Stimulated activated CD4-positive, alpha-beta T cell treated with anti-CD3 and anti-CD28 coated beads, TNF-alpha, amount 100 ng/mL, for 1 hour (primary cell): ENCODE measurements at places on chromosomes 11 and 22.

GRCh38 chr11:8328231-8328794 lies 64.6 kb upstream of the LMO1 start:
- DNase-seq, result no peak

DNA sequence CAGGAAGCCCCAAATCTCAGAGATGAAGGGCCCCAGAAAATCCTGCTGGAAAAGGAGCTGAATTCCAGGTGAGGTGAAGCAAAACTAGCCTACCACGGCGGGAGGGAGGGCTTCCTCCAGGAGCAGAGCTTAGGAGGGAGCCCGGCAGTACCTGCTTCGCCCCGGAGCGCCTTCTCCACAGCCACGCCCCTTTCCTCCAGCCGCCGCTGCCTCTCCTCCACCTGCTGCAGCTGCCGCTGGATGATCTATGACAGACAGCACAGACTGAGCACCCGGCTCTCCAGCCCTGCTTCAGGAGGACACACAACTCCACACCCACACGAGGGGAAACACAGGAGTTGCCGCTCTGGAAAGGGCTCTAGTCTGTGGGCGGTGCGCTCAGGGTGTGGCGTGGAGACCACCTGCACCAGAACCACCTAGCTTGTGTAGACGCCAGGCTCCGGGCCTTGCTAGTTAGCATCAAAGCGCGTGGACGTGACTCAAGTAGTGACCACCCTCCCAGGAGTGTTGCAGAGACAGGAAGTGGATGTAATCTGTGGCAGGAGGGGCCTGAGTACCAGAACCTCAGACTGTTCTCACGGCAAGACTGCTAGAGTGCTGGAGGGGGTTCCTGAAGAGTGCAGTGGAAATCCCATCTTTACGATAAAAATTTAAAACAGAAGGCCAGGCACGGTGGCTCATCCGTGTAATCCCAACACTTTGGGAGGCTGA lies 34.6 kb upstream of the BID start:
- DNase-seq, result no peak

DNA sequence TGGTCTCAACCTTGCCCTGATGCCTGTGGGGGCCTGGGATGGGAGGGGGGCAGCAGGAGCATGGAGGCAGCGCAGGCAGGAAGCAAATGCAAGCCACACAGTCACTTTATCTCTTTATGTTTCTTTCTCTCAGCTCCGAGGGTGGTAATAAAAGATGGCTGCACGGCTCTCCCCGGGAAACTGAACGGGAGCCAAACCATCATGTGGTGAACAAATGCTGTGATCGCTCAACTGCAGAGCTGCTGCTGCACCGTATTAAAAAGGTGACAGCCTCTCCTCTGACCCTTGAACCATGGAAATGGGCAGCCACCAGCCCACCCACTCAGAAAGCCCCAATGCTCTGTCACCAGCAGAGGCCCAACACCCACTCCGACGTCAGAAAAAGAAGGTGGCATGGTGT lies 110.0 kb downstream of the TIMP3 start:
- no peak for DNase-seq

DNA sequence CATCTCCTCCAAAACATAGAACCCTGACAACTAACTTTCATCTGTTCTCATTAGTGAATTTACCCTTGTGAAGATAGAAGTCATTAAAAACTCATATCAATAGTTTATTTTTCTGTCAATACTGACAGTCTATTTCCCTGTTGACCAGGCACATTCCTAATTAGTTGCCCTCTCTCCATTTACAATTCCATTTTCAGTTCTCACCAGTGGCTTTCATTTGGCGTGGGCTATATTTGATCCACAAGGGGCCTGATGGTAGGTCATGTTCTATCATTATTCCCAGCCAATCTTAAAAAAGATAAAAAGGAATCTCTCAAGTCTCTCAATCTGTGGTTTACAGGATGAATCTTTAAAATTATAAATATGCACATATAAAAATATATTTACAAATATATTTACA lies 3.9 kb upstream of the AKIP1 start:
- no peak for DNase-seq

GRCh38 chr11:5476186-5476819 lies 12.2 kb upstream of the OR52D1 start:
- DNase-seq, result no peak

DNA sequence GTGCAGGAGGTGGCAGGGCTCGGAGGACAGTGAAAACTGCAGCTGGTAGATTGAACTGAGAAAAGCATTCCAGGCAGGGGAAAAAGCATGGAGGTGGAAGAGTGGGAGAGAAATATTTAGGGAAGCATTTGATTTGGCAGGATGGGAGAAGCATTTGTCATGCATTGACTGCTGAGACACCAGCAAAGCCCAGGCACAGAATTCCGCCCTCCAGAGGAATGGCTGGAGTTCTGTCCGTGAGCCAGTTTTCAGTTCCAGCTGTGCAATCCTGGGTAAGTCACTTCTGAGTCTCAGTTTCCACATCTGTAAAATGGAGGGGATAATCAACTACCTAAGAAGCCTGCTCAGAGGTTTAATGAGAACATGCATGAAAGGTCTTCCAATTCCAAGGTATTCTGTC lies 4.3 kb upstream of the TSKU start:
- DNase-seq, result no peak

GRCh38 chr22:18067121-18067520 lies 10.7 kb upstream of the PEX26 start:
- no peak for DNase-seq

DNA sequence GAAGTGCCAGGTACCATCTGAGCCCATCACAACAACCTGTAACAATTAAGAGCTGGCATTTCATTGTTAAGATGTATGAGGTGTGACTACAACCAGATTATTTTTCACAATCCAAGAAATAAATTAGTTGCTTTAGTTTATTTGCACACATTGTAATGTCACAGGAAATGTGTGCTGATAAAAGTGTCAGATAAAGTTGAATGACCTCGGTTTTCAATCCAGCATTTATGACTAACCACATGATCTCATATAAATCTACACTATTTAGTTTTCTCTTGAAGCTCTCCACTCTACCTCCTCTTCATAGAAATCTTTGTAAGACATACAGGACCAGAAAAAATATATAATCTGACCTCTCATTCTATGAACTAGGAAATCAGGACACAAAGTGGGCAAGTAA lies 166.2 kb downstream of the PGR start:
- no peak for DNase-seq

GRCh38 chr11:85589373-85589772 lies 37.8 kb downstream of the DLG2 start:
- no peak for DNase-seq

- DNase-seq, result no peak
Observed at GRCh38 chr11:110897035-110897434, 184.8 kb upstream of the ARHGAP20 start.

GRCh38 chr11:66247801-66248200 lies 20.6 kb upstream of the RAB1B start:
- DNase-seq, result no peak

DNA sequence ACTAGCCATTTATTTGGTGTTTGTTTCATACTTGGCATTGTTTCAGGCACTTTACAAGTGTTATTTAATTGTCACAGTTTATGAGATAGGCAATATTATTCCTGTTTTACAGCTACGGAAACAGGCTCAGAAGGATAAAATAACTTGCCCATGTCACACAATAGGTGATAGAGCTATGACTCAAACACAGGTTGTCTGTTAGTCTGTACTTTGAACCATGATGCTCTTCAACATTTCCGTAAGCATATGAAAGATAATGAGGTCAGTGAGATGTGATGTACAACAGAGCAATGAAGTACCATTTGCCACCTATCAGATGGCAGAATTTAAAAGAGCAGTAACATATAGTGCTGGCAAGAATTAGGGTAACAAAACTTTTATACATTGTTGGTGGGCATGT lies 15.3 kb downstream of the TUG1 start:
- no peak for DNase-seq

GRCh38 chr11:120717042-120717441 lies 205.5 kb downstream of the GRIK4 start:
- no peak for DNase-seq

DNA sequence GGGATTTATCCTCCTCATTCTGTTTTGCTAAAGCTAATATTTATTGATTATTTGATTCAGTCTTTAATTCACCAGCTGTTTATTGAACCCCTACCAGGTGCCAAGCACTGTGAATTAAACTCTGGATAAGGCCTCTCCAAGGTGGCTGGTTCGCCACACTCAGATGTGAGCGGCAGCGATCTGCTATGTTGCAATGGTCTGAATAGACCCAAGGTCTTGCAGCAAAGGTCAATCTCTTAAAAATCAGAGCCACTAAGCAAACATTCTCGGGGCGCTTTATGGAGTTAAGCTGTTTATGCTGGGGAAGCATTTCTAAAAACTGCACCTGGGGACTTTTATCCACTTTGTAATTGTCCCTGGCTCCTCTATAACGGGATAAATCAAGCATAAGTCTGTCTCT lies 10.5 kb upstream of the TSPAN18 start:
- DNase-seq, result no peak

GRCh38 chr22:44842417-44842816 lies 90.0 kb downstream of the ARHGAP8 start:
- no peak for DNase-seq

DNA sequence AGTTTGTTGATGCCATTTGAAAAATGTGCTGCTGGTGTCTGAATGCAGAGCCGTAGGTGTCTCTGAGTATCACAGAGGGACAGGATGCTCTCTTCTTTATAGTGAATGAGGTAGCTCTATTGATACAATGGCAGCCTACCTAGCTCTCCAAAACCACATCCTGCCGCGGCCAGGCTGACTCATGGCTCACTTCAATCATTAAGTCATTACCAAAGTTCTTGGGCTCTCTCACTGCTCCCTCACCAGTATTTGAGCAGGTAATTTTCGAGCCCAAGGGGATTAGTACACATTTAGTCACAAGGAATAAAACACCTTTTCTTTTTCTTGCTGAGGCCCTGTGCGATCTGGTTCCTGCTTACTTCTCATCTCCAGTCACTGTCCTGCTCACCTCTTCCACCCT lies 509.0 kb upstream of the LARGE1 start:
- DNase-seq, result no peak

DNA sequence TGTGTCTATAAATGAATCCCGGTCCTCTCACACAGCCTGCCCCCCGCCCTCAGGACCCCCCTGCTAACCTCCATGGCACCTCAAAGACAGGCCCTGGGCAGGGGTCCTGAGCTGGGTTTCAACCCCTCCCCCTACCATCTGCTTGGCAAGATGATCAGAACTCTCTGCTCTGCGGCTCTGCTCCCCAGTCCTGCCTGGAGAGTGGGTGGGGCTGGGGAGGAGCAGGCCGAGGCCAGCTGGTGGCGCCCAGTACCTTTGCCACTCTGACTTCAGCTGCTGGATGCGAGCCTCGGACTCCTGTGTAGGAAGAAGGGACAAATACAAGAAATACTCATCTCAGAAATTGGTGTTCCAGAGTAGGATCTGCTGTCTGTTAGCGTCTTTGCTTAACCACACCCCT lies 15.0 kb downstream of the SUN2 start:
- DNase-seq, result no peak

DNA sequence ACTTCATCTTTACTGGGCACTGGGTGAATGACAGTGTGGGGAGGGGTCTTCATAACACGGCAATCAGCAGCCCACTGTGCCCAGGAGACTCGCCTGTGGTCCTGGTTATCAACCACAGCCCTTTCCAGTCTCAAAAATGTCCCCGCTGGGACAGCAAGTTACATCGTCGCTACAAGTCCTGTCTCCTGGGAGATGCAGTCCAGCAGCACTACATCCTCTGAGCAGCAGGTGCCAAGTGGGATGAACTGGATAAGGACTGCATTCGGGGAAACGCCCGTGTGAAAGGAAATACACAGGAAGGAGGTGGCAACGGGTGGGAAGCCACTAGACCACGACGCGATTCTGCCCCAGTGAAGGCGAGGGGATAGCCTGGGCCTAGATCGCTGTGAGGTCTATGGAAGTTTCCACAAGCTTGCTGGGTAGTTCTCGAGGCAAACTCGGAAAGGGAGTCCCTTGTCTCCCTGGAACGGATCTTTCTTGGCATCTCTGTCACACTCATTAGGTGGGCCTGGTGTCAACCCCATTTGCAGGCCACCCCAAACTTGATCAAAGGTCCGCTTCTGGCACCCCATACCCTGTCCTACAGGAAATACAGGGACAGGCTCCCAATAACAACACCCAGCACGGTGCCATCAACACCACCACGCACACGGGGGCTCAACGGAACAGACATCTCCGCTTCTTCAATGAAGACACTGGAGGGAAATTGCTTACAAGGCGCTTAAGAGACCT lies 4.4 kb downstream of the ASCL2 start:
- no peak for DNase-seq

DNA sequence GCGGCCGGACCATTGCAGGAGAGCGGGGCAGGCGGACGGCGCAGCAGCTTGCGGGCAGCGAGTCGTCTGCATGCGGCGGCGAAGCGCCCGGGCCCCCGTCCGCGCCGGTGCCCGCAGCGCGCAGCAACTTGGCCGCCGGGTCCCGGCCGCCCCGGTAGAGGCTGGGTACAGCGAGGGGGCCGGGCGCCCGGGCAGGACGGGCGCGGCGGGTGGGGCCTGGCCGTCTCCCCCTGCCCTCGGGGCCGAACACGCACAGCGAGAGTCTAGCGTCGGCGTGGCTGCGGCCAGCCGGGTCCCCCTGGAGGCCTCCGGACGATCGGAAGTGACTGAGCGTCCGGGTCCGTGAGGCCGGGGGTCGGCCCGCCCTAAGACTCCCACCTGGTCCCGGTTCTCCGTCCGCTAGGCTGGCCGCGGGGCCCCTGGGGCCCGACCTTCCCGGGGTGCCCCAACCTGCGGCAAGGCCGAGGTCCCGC lies 775 bp upstream of the TRABD start:
- no peak for DNase-seq

GRCh38 chr22:42473484-42474193 lies 41.4 kb upstream of the NFAM1 start:
- no peak for DNase-seq

DNA sequence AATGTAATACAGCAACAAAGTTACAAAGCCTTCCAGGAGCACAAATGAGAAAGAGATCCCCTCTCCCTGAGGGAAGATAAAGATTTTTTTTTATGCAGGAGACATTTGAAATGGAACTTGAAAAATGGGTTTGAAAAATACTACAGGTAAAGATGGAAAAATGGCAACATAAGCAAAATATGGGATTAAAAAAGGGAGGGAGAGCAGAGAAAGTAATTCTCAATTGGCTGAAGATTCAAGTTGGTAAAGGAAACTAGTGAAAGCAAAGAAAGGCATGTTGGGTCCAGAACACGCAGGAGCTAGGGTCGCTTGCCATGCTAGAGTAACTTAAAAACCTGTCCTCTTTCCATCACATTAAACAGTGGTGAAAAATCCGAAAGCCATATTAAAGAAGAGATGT lies 1.5 kb downstream of the ZW10 start:
- DNase-seq, result no peak

GRCh38 chr22:31036671-31037550 lies 44.2 kb upstream of the SMTN start:
- no peak for DNase-seq

- DNase-seq, result no peak
Observed at GRCh38 chr11:78768345-78768744, 193.7 kb upstream of the NARS2 start.

- no peak for DNase-seq
Observed at GRCh38 chr22:31044262-31044861, 36.8 kb upstream of the SMTN start.
